ENCODE measurements at places on chromosomes 11 and 22. TPM values are rescaled to one million over a fixed set of nuclear protein-coding genes. Genes with fewer than 3 reads are reported as not detected.

GRCh38 chr22:41928593-41929417 lies 2.2 kb upstream of the TNFRSF13C start:
- H3K36me3 ChIP-seq = no peaks in the 10 kb centered on the region
- no peak for DNase-seq
- H3K27me3 ChIP-seq = peaks cover 17% of the 10 kb centered on the region
- no peak overlapping the region for H3K4me3 ChIP-seq
- no peak overlapping the region for H3K27ac ChIP-seq
- H3K4me1 ChIP-seq = peaks cover 8% of the 10 kb centered on the region

Gene CNIH2
- total RNA-seq = 61.3 TPM

DNA sequence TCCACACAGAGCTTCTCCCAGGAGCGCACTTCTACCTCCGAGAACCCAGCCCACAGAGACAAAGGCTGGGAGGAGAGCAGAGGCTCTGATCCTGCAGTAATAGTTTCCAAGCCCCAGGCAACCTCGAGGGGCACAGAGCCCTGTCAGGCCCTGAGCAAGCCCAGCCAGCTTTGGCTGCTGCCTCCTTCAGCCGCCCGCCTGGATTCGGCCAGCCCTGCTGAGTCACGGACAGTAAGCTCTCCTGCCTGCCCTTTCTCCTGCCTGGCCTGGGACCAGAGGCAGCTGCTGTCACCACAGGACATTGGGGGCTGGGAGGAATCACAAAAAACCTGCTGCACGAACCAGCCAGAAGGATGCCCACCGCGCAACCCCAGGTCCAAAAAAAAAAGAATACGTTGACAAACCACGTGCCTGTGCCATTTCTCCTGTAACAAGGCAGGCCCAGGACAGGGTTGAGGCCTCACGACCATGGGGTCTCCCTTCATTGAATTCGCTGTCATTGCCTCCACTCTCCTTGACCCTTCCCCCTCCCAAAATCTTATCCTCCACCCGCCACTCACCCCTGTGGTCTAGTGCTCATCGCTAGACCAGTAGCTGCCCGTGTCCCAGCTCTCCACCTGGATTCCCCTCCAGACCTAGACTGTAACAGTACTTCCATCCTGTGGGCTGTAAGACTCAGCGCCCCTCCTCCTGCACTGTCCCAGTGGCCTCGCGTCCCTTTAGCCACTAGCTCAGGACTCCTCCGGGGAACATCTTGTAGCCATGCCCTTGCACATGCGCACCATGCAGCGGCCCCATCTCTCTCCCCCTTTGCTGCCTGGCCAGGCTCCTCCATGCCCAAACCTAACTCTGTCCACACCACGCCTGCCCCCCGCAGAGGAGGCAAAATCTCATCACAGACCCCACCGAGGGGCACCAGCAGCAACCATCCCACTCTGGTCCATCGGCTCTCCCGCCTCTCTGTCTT lies 7.4 kb upstream of the SLC22A12 start:
- H3K4me1 ChIP-seq = no peaks in the 10 kb centered on the region
- peaks cover 7% of the 10 kb centered on the region for H3K27me3 ChIP-seq
- H3K36me3 ChIP-seq = peaks cover 8% of the 10 kb centered on the region
- no peak overlapping the region for H3K27ac ChIP-seq
- no peak for DNase-seq
- no peak overlapping the region for H3K4me3 ChIP-seq

DNA sequence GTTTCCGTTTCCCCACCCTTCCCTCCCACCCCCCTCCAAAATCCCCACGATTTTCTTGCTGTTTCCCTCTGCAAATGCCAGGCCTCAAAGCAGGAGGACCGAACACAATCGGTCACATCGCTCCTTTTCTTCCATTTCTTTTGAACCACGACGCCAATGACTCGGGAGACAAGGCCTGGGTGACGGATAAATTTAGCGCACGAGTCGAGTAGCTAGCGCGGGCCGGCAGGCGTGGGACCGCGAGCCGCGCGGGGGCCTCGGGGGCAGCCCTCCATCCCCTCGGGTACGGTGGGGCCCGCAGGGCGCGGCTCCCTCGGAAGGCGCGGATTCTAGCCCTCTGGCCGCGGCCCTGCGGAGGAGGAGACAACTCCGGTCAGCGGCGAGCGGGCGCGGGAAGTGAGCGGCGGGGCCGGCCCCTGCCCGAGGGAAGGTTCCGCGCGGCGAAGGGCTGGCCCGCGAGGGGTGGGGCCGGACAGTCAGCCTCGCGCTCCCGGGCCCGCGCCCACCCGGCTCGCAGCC lies 414 bp downstream of the JOSD1 start:
- peaks cover 11% of the 10 kb centered on the region for H3K27me3 ChIP-seq
- H3K36me3 ChIP-seq = no peaks in the 10 kb centered on the region
- H3K27ac ChIP-seq = peak overlapping the region; percentile 87
- H3K4me1 ChIP-seq = peaks cover 27% of the 10 kb centered on the region
- H3K4me3 ChIP-seq = peak overlapping the region; percentile 92

- H3K27ac ChIP-seq = peak overlapping the region; percentile 36
- peaks cover 8% of the 10 kb centered on the region for H3K36me3 ChIP-seq
- no peak for DNase-seq
Observed at GRCh38 chr22:17874231-17874905, 100.1 kb upstream of the BID start.

Gene RCOR2
- total RNA-seq = 286 TPM

- peak; percentile 35 for DNase-seq
- peaks cover 8% of the 10 kb centered on the region for H3K4me1 ChIP-seq
- H3K36me3 ChIP-seq = no peaks in the 10 kb centered on the region
- no peak overlapping the region for H3K4me3 ChIP-seq
- no peak overlapping the region for H3K27ac ChIP-seq
Observed at GRCh38 chr22:32852395-32853251, 51.1 kb downstream of the TIMP3 start.

DNA sequence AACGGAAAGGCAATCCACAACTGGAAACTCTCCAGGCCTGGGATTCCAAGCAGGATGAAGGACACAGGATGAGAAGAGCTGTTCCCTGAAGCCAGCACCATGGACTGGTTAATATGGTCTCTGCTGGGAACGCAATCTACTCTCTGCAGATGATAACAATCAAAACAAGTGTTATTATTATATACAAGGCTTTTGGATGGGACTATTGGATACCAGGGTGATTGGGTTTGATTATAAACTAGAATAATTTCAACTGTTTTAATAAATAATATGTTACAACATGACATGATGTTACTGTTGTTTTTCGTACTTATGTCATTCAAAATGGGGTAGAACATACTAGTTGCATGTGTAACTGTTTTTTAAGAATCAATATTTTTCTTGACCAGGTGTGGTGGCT lies at the start of gene OR52R1:
Gene OR52R1 (minus strand): TSS at position 101 of the 400 bp plus-strand sequence. CDS start 0 bp downstream, at position 101.
- H3K4me1 ChIP-seq = no peaks in the 10 kb centered on the region
- no peaks in the 10 kb centered on the region for H3K36me3 ChIP-seq
- H3K27me3 ChIP-seq = no peaks in the 10 kb centered on the region
- no peak for DNase-seq
- H3K4me3 ChIP-seq = no peak within 1 kb of the TSS
- no peak within 1 kb of the TSS for H3K27ac ChIP-seq

GRCh38 chr11:112516261-112516660 lies 255.6 kb upstream of the PLET1 start:
- H3K27me3 ChIP-seq = peaks cover 5% of the 10 kb centered on the region
- no peak for DNase-seq
- no peaks in the 10 kb centered on the region for H3K36me3 ChIP-seq

DNA sequence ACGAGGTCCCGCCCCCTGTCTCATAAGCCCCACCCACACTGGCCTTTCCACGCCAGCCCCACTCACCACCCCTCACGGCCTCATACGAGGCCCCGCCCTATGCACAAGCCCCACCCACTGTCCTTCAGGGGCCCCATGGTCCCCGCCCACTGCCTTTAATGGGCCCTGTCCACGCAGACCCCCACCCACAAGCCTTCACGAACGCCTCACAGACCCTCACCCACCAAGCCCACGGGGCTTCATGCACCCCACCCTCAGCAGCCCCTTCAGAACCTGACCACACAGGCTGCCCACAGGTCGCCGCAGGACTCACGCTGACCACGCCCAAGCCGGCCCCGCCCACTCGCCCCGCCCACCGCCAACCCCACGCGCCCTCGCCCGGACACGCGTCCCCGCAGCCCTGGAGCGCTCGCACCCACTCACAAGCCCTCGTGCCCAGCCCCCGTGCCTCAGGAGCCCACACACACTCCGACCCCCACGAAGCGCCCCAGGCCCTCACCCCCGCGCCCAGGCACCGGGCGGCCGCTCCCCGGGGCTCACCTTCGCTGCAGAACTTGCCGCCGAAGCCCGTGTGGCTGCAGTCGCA lies 10.5 kb downstream of the NRXN2 start:
- DNase-seq = no peak
- H3K4me3 ChIP-seq = peak overlapping the region; percentile 75
- no peaks in the 10 kb centered on the region for H3K36me3 ChIP-seq
- peaks cover 33% of the 10 kb centered on the region for H3K27me3 ChIP-seq
- H3K4me1 ChIP-seq = peaks cover 40% of the 10 kb centered on the region

DNA sequence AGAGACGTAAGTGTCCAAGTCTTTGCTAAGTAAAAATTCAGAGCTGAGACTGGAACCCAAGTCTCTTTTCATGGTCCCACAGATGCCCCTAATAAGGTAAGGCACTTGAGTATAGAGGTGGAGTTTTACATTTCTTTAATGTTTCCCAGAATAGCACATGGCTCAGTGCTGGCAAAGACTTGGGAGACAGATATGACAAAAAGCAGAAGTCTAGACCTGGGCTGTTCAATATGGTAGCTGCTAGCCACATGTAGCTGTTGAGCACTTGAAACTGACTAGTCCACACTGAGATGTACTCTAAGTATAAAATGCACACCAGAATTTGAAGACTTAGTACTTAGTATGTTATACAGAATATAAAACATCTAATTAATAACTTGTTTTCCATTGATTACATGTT lies 17.6 kb downstream of the VSTM5 start:
- H3K27ac ChIP-seq = no peak overlapping the region
- H3K4me3 ChIP-seq = no peak overlapping the region
- H3K36me3 ChIP-seq = no peaks in the 10 kb centered on the region

DNA sequence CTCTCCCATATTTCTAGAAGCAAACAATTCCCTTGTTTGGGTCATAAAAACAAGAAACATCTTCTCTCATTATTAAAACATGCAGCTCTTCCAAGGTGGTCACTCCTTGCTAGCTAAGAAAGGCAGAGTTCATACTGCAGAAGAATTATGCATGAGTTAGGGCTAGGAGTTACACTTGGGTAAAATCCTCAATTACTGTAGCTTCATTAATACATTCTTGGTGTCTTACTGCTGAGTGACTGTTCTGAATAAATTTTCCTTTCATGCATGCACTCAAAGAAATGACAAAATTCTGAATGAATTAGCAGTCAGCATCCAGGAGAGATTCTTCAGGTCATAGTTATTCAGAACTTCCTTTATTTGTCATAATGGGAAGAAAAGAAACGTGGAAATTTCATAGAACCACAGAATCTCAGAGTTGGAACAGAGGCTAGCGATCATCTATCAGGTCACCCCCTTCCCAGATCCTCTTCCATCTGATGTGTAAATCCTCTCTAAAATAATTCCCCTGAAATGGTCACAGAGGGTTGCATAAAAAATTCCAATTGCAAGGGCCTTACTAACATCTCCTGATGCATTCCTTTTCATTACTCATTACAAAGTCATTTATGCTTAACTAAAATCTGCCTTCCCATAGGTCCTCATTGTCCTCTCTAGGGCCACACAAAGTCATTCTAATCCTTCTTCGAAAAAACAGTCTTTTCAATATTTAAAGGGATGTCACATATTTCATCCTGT lies 771.5 kb downstream of the DLG2 start:
- H3K27me3 ChIP-seq = no peaks in the 10 kb centered on the region
- no peak overlapping the region for H3K4me3 ChIP-seq
- no peak overlapping the region for H3K27ac ChIP-seq
- no peaks in the 10 kb centered on the region for H3K4me1 ChIP-seq
- no peak for DNase-seq

GRCh38 chr22:27603800-27604144 lies 197.8 kb downstream of the MN1 start:
- H3K4me3 ChIP-seq = no peak overlapping the region
- no peak overlapping the region for H3K27ac ChIP-seq
- no peaks in the 10 kb centered on the region for H3K36me3 ChIP-seq
- H3K27me3 ChIP-seq = peaks cover 4% of the 10 kb centered on the region
- H3K4me1 ChIP-seq = no peaks in the 10 kb centered on the region
- no peak for DNase-seq

- DNase-seq = peak; percentile 39
- peaks cover 21% of the 10 kb centered on the region for H3K27me3 ChIP-seq
- H3K36me3 ChIP-seq = peaks cover 4% of the 10 kb centered on the region
- H3K4me1 ChIP-seq = peaks cover 2% of the 10 kb centered on the region
- no peak overlapping the region for H3K27ac ChIP-seq
Observed at GRCh38 chr11:68840661-68841653, 759 bp downstream of the CPT1A start.

Gene CLDN5
- 7.4 TPM for total RNA-seq

Gene PIH1D2
- total RNA-seq = 1.4 TPM

Gene NNMT
- total RNA-seq = 3.4 TPM

Gene F2
- total RNA-seq = 0.29 TPM

DNA sequence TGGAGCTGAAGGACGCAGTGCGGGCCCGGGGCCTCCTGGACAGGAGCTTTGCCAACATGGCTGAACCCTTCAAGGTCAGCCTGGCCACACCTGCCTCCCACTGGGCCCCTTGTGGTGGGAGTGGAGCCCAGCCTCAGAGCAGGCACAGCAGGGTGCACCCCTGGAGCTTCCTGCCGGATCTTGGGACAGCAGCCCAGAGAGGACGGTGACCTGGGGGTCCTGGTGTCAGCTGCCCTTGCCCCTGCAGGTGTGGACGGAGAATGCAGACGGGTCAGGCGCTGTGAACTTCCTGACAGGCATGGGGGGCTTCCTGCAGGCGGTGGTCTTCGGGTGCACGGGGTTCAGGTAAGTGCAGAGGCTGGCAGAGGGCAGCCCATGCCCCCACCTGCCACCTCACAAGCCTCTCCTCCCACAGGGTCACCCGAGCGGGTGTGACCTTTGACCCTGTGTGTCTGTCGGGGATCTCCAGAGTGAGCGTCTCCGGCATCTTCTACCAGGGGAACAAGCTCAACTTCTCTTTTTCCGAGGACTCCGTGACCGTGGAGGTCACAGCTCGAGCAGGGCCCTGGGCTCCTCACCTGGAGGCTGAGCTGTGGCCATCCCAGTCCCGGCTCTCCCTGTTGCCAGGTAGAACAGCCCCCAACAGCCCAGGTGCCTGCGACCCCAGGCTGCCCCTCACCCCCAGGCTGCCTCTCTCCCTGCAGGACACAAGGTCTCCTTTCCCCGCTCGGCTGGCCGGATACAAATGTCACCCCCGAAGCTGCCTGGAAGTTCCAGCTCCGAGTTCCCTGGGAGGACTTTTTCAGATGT lies 5.1 kb downstream of the PGGHG start:
- no peak overlapping the region for H3K27ac ChIP-seq
- H3K4me1 ChIP-seq = peaks cover 5% of the 10 kb centered on the region
- no peaks in the 10 kb centered on the region for H3K36me3 ChIP-seq
- DNase-seq = peak; percentile 14
- H3K27me3 ChIP-seq = peaks cover 11% of the 10 kb centered on the region
- no peak overlapping the region for H3K4me3 ChIP-seq

DNA sequence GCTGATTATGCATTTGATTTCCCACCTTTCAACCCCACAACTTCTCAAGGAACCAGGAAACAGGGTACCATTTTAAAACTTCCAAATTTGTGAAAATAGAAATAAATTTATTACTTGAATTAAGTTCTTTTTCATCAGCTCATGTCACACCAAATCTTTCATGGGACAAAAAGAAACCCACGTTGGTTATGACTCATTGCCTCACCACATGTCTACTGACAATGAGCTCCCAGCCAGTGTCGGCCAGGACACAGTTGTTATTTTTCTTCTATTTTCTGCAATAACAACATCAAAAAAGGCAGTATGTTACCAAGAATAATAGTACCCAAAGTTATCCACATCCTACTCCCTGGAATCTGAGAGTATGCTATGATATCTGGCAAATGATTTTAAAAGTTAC lies 17.3 kb downstream of the MS4A6A start:
- no peaks in the 10 kb centered on the region for H3K4me1 ChIP-seq
- no peak for DNase-seq
- H3K4me3 ChIP-seq = no peak overlapping the region
- H3K27ac ChIP-seq = no peak overlapping the region
